ENCODE measurements at places on chromosomes 6 and 20. TPM values are rescaled to one million over a fixed set of nuclear protein-coding genes. Genes with fewer than 3 reads are reported as not detected.

DNA sequence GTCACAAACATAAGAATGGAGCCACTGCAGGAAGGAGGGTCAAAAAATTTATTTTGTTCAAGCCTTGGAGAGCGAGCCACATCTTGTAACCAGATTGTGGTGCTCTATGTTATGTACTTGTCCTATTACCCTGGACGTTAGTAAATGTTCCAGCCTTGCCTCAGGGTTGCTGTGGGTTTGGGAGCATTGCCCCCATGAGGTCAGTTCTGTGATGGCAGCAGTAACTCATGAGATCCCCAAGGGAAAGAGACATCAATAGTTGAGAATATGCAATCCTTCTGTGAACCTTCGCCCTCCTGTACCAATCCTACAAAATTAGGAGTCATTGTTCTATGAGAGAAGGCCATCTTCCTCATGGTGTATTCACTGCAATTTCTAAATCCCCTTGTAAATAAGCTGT, 16.4 kb upstream of the CFAP206 start:
- DNase-seq: no peak

Gene C6orf52
- not detected for total RNA-seq

Gene ABHD16B
- not detected for total RNA-seq

Gene CFAP61
- total RNA-seq: not detected
